ENCODE measurements at places on chromosomes 6 and 20.

DNA sequence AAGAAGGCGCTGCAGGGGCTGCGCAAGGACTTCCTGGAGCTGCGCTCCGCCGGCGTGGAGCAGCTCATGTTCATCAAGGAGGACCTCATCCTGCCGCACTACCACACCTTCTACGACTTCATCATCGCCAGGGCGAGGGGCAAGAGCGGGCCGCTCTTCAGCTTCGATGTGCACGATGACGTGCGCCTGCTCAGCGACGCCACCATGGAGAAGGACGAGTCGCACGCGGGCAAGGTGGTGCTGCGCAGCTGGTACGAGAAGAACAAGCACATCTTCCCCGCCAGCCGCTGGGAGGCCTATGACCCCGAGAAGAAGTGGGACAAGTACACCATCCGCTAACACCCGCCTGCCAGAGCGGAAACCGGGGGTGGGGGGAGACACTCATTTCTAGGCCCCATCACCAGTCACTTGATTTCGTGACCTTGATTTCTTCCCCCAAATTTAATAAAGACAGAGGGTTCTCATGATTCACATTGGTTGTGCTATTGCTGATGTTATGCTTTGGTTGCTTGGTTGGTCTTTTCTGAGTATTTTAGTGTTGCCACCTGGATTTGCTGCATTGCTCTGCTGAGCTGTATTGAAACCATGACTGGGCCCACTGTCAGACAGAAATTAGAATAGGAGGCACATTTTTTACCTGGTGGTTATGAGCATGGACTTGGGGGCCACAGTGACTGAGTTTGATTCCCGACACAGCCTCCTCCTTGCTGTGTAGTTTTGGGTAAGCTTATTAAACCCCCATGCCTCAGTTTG lies 1.5 kb downstream of the FAM50B start:
- DNase-seq, result no peak

- DNase-seq, result no peak
Observed at GRCh38 chr6:74311431-74311830, 615.4 kb downstream of the CD109 start.

DNA sequence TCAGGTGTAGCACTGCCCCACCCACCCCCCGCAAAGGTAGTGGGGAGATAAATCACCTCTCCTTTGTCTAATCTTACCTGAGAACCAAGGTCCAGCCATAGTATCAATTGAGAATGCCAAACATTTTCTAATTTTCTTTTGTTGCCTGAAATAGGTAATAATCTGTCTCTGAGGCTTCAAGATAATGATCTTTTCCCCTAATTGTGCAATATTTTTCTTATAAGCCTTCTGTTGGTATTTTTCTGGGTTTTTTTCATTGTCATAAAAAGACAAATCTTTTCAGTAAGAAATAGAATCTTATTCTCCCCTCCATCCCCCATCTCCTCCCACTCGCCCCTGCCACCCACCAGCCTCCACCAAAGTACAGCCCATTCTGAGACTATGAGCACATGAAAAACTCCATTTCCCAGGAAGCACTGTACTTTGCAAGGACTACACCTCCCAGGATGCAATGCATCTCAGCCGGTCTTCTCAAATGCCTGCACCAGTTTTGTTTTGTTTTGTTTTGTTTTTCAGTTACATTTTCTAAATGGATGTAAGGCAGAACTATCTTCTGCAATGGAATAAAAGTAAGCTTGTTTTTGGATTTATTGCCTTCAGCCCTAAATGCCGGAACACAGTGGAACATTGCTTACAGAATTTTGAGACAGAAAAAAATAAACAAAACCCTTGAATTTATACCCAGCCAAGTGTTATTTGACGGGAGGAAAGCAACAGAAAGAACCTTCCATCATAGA lies 268.0 kb downstream of the TFAP2A start:
- DNase-seq, result peak; percentile 6

- DNase-seq, result no peak
Observed at GRCh38 chr6:136510299-136510698, 39.9 kb downstream of the MAP7 start.

- DNase-seq, result no peak
Observed at GRCh38 chr20:48238781-48239180, 453.5 kb upstream of the SULF2 start.

DNA sequence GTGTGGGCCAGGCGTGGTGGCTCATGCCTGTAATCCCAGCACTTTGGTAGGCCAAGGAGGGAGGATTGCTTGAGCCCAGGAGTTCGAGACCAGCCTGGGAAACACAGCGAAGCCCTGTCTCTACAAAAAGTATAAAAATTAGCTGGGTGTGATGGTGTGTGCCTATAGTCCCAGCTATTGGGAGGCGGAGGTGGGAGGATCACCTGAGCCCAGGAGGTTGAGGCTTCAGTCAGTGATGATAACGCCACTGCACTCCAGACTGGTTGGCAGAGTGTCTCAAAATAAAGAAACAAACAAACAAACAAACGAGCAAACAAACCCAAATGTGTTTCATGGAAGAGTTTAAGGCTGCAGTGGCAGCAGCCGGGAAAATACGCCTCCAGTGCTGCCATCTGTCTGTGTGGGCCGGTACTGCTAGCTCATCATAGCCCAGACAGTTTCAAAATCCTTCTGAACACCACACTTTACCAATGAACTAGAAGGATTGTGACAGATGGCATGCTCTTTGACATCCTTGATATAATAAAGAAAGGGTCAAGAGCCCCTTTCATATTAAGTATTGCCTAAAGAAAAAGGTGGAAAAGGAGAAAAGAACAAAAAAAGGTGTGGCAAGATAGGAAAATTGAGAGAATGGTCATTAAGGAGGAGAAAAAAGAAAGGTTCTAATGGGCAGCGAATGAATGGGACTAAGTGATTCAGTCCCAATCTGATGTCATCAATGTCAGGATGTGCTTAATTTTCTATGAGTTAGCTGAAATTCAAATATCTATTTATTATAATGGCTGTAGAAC lies 298.6 kb downstream of the SYNE1 start:
- DNase-seq, result no peak

DNA sequence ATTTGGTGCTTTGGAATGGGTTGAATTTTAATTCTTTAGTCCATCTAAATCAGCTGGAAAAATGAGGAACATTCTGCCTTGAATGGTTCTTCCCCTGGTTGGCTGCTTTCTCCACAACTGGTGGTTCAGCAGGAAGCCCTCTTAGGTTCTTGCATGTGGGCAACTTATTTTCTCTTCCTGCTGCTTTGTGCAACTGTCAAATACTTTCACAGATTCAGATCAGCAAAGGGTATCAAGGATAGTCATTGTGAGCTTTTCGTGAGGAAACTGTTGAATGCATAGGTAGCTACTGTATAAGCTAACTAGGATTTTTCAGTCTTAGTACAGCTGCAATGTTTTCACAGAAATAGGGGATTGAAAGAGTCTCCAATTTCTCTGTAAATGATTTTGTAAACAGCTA lies 72.9 kb upstream of the MRAP2 start:
- DNase-seq, result no peak

Data from DMS 273 treated with DMSO at 0.1 percent for 48 hours (cell line).